NCI-H69 (cell line): ENCODE measurements at places on chromosomes 16 and 17.

- no peak for DNase-seq
These were observed 355.4 kb downstream of the CA10 start for GRCh38 chr17:51803161-51803560.

- no peak for DNase-seq
These were observed 92.0 kb downstream of the CYLD start for GRCh38 chr16:50833929-50834328.

DNA sequence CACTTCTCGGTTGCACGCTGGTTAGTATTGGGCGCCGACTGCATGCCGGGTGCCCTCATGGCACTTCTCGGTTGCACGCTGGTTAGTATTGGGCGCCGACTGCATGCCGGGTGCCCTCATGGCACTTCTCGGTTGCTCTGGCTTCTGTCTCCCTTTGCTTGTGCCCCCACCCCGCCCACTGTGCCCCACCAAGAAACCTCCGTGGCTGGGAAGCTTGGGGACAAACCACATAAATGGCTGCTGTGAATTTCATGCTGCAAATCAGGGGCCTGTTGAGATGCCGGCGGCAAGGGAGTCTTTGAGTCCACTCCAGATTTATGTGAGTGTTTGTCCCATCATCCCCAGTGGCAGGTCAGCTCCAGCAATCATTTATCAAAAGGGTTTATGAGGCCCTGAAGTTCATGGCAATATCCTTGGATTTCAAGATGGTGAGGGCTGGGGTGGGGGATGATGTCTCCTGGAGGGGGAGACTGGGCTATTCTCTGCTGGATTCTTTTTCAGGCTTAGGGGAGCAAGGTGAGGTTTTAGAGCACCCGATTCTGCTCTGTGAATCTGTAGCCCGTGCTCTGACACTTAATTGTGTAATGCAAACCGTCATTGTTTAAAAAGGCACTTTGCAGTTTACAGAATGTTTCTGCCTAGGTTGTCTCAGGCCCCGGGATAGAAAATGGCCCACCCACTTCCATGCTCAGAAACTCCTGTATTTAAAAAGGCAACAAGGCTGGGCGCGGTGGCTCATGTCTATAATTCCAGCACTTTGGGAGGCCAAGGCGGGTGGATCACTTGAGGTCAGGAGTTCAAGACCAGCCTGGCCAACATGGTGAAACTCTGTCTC, 51.2 kb upstream of the CIBAR2 start:
- no peak for DNase-seq

DNA sequence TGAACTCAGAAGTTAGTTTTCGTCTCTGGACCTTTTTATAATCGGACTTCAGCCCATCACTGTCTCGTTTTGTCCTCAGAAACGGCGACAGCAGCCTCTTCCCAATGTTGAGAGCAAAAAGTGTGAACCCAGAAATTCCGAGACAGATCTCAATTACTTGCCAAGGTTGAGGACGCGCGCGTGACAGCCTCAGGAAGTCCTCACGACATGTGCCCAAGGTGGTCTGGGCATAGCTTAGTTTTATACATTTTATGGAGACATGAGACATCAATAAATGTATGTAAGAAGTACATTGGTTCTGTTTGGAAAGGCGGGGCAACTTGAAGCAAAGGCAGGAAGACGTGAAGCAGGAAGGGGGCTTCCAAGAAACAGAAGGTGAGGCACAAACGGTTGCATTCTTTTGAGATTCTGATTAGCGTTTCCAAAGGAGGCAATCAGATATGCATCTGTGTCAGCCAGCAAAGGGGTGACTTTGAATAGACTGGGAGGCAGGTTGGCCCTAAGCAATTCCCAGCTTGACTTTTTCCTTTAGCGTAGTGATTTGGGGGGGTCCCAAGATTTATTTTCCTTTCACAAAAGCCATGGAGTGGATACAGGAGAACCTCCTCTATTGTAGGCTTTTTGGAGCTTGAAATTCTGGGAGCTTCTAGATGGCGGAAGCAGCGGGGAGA, 583 bp upstream of the ZNF747 start:
- peak; percentile 78 for DNase-seq
